ENCODE measurements at places on chromosomes 7 and 10. TPM values are rescaled to one million over a fixed set of nuclear protein-coding genes. Genes with fewer than 3 reads are reported as not detected.

DNA sequence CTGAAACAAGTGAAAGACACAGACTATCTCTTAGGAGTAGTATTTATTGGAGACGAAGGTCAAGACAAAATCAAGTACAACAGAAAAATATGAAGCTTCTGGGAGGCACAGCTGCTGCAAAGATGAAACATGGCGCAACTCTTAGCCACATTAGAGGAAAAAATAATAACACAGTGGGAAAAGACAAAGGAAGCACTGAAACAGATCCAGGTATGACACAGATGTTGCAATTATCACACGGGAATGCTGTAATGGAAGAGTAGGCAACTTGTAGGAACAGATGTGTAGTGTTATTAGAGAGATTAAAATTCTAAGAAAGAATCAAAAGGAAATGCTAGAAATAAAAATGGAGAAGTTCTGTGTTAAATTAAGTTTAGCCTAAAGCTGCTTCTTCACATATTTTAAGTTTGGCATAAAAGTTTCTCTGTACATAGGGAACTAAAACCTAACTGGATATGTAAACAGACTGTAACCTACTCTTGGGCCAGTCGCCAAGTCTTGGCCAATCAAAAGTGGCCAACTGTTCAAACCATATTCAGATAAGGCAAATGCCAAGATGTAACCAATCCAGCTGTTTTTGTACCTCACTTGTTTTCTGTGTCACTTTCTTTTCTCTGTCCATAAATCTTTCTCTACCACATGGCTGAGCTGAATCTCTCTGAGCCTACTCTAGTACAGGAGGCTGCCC lies 1132.0 kb upstream of the LRRTM3 start:
- peak; percentile 84 for DNase-seq

DNA sequence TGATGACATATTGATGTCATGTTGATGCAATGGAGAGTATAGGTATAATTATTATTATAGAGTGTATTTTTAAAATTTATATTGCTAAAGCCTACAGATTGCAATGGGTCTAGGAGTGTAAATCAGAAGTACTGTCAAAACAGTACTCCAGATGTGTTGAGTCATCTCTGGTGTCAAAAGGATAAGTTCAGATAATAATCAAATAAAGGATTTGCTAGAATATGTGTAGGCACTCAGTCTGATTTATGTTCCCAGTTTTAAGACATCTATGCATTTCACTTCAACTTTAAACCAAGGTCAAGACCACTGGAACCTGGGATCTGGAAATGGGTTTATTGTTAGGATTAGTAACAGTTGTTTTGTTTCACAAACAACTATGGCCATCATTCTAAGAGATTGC lies 342.3 kb upstream of the BMPER start:
- DNase-seq = no peak

NPFFR1 gene
- total RNA-seq = 0.45 TPM

SLC29A4 gene
- 4.1 TPM for total RNA-seq

DNA sequence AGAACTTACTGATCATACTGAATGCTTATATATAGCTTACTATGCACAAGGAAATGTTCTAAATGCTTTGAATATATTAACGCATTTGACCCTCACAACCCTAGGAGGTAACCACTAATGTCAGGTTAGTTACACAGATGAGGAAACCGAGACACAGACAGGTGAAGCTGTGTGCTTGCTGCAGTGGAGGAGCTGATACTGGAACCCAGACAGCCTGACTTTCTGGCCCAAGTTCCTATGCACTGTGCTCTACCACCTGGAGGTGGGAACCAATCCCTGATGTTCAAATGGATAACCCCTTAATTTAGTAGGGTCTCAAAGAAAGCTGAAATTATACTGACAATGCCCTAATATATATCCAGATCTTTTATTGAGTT lies 119.6 kb downstream of the SORBS1 start:
- DNase-seq = no peak

Data from stomach (tissue), 19 donors.